Motor neuron (in vitro differentiated cells): ENCODE measurements at places on chromosomes 7 and 10. TPM values are rescaled to one million over a fixed set of nuclear protein-coding genes. Genes with fewer than 3 reads are reported as not detected.
A peak's percentile ranks its signal among the peaks of the same experiment; 100 is the strongest.

GRCh38 chr7:5582532-5582935, 158.9 kb upstream of the TNRC18 start:
- ATAC-seq, result no peak

DNA sequence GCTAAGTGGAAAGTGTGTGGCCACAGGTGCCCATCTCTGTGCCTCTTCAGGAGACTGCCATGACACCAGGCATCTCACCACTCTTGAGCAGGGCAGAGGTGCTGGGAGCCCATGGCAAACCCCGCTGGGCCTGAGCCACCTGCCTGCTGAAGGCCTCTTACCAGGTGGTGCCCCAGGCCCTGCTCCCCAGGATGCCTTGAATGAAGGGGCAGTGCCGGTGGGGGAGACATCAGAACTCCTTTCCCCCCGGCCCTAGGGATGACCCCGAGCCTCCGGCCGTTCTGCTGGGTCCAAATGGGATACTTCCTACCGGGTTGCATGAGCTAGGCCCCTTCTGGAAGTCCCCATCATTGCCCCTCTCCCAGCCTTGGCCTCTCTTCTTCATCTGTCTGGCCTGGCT, 37.6 kb downstream of the UNC5B start:
- no peak for ATAC-seq

GRCh38 chr7:105454921-105455320, 66.2 kb upstream of the SRPK2 start:
- no peak for ATAC-seq

DNA sequence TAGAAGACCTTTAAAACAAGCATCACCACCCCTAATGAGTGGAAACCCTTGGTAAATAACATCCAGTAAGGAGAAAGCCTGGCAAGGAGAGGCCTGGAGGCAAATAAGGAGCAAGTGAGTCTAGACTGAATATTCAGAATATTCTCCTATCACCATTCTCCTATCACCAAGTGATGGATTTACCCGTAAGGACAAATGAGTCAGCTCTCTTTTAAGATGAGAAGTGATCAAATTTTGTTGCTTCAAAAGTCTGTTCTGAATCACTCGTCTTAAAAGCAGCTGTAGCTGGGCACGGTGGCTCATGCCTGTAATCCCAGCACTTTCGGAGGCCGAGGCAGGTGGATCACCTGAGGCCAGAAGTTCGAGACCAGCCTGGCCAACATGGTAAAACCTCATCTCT, 28.4 kb downstream of the KIAA1549 start:
- no peak for ATAC-seq

GRCh38 chr7:131157530-131158243, 170.0 kb upstream of the MKLN1 start:
- ATAC-seq, result no peak

DNA sequence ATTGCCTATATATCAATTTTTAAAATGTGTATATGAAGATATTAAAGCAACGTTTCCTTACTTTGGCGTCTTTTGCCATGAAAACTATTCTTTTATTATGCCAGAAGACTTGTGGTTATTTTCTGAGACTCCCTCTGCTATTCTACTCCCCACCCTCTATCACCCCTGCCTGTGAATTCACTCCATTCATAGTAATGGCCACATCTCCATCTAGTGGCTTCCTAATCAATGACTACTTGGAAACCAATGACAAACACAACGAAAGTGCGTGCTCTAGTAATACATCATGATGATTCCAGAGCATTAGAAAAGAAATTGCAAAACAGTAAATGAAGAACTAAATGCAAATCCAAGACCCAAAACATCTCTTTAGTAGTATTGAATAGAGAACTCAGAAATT, 186.7 kb upstream of the HGF start:
- peak; percentile 86 for ATAC-seq

- ATAC-seq, result peak; percentile 45
Measured at GRCh38 chr10:74103560-74104258, 46.9 kb downstream of the AP3M1 start.

DNA sequence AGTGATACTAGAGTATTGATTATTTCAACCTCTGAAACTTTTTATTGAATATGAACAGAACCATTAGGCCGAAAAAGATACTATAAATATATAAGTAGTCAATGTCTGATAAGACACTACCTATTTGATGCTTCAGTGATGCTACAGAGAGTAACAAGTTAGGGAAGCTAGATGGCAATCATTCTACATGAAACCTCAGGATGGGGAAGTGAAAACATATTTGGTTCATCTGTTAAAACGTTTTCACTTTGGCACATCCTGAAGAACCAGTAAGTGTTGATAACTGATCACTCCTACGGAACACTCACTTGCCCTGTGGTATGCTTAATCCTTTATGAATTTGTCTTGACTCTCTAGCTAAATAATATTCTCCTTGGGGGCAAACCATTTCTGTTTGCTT, 1064.9 kb downstream of the NXPH1 start:
- no peak for ATAC-seq

DNA sequence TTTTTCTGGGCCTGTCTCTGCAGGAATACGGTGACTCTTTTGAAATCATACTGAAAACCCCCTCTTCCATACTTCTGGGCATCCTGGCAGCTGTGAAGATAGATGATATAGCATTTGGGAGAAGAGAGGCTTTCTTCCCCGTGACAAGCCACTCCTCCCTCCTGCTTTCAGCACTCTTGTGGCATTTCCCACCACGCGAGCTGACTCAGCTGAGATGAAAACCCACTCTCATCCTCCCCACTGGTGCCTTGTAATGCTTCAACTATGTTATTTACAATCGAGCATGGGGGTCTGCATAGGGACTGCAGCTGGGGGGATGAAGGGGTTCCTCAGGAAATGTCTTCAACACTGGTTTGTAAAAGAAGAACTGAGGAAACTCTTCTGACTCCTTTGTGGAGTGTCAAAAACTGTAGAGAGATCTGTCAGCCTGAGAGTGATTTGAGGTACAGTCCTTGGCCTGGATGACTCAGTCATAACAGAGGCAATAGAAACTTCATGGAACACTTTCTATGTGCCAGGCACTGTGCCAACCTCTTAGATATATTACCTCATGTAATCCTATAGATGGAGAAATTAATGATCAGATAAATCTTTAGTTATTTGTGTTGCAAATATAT, 1.7 kb upstream of the TBATA start:
- peak; percentile 45 for ATAC-seq

DNA sequence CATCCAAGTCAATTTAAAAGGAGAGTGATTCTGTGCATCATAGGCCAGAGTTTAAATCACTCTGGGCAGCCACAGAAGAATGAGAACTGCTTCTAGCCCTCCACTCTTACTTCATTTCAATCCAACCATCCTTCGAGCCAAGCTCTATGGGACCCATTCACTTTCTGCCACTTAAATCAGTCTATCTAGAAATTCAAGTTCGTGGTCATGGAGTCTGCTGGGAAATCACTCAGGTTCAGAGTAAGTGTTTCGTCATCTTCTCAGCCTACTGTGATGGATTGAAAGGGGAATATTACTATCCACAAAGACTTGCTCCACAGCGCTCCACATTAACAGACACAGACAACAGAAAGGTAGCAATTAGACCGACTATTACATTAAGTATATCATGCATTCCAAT, 4.6 kb downstream of the DCLRE1C start:
- ATAC-seq, result no peak

DNA sequence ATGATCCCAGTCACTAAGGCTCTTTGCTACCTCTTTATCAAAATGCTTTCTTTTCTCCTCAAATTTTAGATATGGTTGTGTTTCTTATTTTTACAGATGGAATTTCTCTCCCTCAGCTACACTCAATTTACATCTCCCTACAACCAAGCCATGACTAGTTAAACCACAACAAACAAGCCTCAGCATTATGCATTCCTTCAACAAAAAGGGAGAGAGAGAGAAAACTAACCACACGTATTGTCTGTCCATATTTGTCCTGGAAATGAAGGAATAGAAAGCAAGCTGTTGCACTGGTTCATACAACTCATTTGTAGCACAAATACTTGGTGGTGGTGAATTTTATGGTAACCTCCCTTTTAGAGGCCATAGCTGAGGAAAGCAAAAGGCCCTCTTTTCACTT, 286.4 kb downstream of the AHR start:
- no peak for ATAC-seq

GRCh38 chr7:42833411-42833810, 78.5 kb downstream of the C7orf25 start:
- ATAC-seq, result no peak

GRCh38 chr7:151228024-151228866, 1.2 kb upstream of the ABCF2 start:
- ATAC-seq, result no peak

DNA sequence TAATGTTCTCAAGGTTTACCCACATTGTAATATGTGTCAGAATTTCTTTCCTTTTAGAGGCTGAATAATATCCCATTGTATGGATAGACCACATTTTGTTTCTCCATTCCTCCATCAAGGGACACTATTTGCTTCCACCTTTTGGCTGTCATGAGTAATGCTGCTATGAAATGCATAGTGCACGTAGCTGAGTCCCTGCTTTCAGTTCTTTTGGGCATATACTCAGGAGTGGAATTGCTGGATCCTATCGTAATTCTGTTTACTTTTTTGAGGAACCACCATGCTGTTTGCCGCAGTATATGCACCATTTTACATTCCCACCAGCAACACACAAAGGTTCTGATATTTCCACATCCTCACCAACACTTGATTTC, 60.0 kb downstream of the PRF1 start:
- ATAC-seq, result no peak

Gene LIPF
- total RNA-seq, result 0.35 TPM in 1 of 2 replicates, not detected in the other

Gene ADGRA1
- total RNA-seq, result 2.3 and 3.3 TPM in 2 replicates

Gene ITIH2
- not detected in 2 replicates for total RNA-seq
